ENCODE measurements at places on chromosomes 11 and 22.

- DNase-seq = no peak
Measured at GRCh38 chr11:66881927-66882452, 25.1 kb downstream of the LRFN4 start.

- DNase-seq = no peak
Measured at GRCh38 chr11:45314900-45315299, 28.8 kb upstream of the SYT13 start.

DNA sequence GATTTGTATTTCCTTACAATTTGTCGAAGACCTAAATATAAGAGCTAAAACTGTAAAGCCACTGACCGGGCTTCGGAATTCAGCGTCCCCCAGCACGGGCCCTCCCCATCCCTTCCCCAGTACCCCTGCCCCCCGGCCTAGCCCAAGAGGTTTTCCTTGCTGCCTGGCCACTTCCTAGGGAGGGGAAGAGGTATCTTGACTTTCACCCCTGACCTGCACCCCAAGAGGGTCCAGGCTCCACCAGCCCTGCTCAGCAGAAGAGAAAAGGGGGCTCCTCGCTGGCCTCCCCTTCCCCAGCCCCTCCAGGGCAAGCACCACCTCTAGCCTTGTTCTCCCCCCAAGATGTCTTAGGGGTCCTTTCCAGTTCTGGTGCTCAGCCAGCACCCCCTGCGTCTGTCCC is 26.1 kb upstream of the CARS1 start:
- DNase-seq = no peak

- DNase-seq = no peak
Measured at GRCh38 chr11:68048681-68049508, 10.1 kb downstream of the TCIRG1 start.

DNA sequence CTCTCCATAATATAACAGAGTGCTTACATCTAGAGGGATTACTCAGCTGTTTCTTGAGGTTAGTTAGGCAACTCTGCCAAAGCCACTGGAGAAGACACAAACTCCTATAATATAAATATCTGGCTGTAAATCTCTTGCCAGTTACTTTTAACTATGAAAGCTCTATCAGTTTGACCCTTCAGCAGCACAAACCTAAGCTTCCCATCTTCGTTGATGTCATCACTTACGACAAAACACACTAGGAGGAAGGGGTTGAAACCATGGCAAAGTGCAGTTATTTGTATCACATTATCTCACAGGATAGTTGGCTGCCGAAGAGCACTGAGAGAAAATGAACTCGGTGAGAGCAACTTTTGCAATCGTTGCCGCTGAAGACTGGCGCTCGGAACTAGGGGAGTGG is 922.1 kb downstream of the OPCML start:
- no peak for DNase-seq

GRCh38 chr22:39872548-39872947 is 21.0 kb downstream of the ENTHD1 start:
- DNase-seq = no peak

DNA sequence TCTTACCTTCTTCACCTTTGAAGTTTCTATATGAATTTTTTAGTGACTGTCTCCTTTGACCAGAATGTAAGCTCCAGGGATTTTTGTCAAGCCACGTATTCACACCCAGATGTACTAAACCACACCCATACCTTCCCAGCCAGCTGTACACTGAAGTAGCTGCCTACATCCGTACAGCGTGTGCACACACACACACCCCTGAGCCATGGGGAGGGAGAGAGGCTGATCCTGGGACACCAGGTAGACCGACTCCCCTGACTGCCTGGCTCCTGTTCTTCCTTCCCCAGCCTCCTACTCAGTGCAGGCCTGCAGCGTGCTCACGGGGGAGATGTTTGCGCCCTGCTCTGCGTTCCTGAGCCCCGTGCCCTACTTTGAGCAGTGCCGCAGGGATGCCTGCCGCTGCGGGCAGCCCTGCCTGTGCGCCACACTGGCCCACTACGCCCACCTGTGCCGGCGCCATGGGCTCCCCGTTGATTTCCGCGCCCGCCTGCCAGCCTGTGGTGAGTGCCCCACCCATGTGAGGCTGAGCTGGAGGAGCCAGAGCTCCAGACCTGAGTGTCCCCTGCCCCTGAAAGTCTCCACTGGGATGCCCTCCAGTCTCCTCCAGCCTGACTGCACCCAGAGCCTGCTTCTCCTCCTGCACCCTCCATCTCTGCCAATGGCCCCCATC is 25.9 kb downstream of the OTOG start:
- no peak for DNase-seq

GRCh38 chr11:4641501-4641900 is 2.3 kb upstream of the OR51E1 start:
- no peak for DNase-seq

GRCh38 chr11:110069158-110069737 is 23.9 kb upstream of the ZC3H12C start:
- no peak for DNase-seq

DNA sequence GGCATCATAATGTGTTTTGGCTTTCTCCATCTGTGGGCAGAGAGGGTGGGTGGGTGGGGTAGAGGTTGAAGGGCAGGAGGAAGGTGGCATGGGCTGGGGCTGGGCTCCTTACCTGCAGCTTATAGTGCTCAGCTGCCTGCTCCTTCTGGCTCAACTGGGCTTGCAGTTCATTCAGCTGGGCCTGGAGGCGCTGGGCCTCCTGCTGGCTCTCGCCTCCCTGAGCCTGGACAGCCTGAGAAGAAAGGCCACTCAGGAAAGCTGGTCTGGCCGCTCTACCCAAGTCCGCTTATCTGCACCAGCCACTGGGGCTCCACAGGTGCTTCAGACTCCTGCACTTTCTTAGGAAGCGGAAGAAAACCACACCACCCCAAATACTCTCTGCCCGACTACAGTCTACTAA is 10.4 kb downstream of the IL18BP start:
- DNase-seq = no peak

DNA sequence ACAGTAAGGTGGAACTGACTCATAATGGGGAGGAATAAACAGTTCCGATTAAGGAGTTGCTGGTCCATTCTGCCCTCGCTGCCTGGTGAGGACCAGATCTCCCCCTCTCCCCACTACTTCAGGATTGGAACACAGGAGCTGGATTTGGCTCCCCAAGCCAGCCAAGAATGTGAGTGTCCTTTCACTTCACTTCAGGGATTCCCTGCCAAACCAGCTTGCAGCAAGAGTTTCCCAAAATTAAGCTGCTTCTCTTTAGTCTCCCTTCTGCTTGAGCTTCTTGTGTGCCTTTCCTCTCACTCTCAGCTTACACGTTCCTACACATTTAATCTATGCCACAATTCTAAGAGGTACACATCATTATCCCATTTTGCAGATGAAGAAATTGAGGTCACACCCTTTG is 234.1 kb downstream of the BUD13 start:
- DNase-seq = no peak

DNA sequence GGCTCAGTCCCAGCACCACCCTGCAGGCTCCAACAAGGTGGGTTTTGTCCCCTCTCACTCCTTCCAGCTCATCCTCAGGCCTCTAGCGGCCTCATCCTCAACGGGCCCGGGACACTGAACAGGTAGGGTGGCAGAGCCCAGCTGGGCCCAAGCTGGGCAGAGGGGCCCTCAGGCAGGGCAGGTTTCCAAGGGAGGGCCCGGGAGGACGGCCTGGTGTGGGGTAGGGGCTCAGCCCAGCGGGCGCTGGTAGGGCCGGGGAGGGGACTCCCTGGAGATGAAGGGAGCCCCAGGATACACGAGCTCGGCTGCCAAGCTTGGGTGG is 2.5 kb upstream of the IFITM10 start:
- DNase-seq = no peak

DNA sequence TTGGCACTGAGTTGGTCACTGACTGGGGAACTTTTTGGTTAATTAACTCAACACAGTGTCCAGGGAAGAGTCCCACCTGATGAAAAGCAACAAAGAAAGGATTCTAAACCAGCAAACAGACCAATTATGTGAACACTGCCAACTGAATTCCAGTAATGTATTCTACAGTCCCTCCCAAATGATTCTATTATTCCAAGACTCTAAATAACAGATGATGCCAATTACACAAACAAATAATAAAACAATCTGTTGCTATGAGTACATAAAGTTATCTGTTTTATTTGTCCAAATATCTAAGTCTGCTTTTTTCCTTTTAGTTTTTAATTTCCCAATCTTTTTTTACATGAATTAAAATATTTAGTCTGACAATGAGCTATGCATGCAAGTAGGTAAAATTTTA is 98.3 kb upstream of the TP53AIP1 start:
- DNase-seq = no peak

GRCh38 chr22:35727436-35727835 is 9.8 kb downstream of the APOL5 start:
- no peak for DNase-seq

- no peak for DNase-seq
Measured at GRCh38 chr11:10305262-10305963, 540 bp downstream of the ADM start.

GRCh38 chr11:50098186-50098725 is 65.6 kb downstream of the OR4C45 start:
- DNase-seq = no peak

All from stimulated activated CD4-positive, alpha-beta T cell treated with anti-CD3 and anti-CD28 coated beads, Interleukin-4, amount 100 ng/mL, for 48 hours (primary cell).